Stimulated activated CD8-positive, alpha-beta memory T cell treated with anti-CD3 and anti-CD28 coated beads, Interleukin-7, amount 100 ng/mL, for 24 hours (primary cell): ENCODE measurements at places on chromosomes 3 and 15.

DNA sequence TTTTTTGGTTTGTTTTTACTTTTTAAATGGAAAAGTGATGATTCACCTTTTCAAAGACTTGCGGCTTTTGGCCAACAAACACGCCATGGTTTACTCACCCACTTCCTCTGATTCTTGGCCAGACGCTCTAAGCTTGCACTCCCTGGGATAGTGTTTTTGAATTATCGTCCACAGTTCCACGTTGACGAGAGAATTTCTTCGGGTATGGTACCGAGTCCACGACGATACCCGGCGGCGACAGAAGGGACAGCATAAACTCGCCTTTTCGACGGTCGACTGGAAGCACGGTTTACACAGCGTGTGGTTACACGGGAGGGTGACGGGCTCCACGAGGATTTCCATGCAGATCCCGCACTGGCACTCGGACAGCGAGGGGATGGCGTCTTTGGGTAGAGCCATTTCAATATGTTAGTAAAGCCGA is 783 bp downstream of the RNF168 start:
- no peak for DNase-seq

GRCh38 chr3:148943506-148944205 is 47.7 kb upstream of the GYG1 start:
- DNase-seq: no peak

GRCh38 chr3:93843981-93844380 is 129.7 kb downstream of the PROS1 start:
- no peak for DNase-seq

DNA sequence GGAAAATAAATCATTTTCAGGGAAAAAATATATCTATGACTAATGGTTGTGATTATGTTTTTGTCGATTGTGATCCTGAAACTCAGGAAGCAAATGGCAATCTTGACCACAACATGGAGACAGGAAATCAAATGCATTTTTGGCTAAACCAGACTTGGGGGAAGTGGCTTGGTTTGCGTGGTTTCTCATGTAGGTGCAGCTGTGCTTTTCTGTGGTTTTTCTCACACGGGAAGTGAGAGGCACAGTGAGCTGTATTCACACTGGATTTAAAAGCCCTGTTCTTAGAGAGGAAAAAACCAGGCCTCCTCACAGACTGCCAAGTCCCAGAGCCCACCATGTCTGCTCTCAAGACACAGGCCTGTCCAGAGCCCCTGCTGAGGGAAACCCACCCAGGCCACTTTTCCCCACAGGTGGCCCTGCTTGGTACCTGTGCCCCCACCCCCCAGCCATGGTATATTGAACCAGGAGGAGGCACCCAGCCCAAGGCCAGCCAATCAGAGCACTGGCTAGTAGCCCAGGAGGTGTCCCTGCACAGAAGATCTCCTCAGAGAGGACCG is 46.1 kb downstream of the BTD start:
- no peak for DNase-seq

- DNase-seq: no peak
Observed at GRCh38 chr15:53400986-53401385, 358.5 kb downstream of the WDR72 start.

GRCh38 chr3:171172070-171172469 is 145.6 kb upstream of the SLC2A2 start:
- DNase-seq: peak; percentile 5

GRCh38 chr3:29283231-29284119 is 2.6 kb downstream of the RBMS3 start:
- DNase-seq: no peak

- DNase-seq: no peak
Observed at GRCh38 chr3:78201091-78201490, 1161.2 kb downstream of the ROBO2 start.

- no peak for DNase-seq
Observed at GRCh38 chr3:167918686-167919085, 177.0 kb downstream of the GOLIM4 start.

- no peak for DNase-seq
Observed at GRCh38 chr3:138127636-138128365, 4.4 kb downstream of the A4GNT start.

DNA sequence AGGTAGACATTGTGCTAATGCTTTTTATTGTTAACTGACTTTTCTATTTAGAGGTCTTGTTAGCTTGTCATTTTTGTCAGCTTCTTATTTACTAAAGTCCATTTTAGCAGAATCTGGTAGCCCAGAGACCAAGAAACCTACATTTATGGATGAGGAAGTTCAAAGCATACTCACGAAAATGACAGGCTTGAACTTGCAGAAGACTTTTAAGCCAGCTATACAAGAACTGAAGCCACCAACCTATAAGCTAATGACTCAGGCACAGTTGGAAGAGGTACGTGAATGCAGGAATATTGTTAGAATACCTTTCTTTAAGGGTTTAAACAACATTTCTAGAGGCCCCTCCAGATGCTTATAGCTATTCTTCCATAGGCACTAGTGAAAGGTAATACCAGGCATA is 3.0 kb downstream of the MRPS22 start:
- DNase-seq: no peak

DNA sequence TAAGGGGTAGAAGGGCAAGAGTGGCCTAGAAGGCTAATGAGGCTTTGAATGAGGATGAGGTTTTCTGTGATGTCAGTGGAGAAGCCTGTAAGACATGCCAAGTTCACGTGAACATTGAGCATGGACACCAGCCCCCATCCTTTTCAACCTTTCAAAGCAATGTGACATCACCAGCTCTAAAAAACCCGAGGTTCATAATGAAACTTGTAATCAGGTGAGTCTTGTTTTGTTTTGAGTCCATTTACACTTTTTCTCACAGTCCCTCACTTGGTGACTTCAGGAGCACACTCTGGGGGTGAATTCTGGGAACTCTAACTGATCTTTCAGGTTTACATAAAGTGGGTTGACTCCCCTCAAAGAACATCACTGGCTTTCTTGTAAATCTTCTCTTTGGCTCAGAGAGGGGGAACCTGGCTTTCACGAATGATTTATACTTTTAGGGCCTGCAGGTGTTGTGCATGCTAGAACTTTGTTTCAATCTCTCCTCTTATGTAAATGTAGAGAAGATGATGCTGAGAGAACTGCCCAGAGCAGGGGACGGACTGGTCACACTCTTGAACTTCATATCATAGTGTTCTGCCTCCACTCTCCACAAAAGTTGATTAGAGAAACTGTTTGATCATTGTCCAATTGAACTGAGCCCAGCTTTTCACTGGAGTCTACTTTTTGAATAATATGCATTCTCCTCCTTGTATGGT is 224.7 kb upstream of the SATB1 start:
- DNase-seq: no peak

- no peak for DNase-seq
Observed at GRCh38 chr3:165103616-165104015, 25.3 kb upstream of the SI start.

DNA sequence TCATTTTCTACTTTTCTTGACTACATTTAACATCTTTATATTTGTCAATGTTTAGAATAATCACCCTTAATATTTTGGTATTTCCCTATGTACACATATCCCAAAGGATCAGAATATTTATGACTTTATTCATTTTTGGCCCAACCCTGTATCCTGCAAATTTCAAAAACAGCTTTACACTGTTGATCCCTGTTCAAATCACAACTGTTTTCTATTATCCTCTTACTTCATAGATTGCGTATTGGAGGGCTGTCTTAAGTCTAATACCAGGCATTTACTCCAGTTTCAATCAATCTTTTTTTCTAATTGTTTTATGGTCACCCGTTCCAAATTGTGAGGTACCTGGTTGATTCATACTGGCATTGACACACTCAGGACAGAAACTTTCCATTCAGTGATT is 107.9 kb downstream of the RPL22L1 start:
- DNase-seq: no peak

GRCh38 chr3:175741951-175742350 is 882.8 kb downstream of the NAALADL2 start:
- DNase-seq: no peak

DNA sequence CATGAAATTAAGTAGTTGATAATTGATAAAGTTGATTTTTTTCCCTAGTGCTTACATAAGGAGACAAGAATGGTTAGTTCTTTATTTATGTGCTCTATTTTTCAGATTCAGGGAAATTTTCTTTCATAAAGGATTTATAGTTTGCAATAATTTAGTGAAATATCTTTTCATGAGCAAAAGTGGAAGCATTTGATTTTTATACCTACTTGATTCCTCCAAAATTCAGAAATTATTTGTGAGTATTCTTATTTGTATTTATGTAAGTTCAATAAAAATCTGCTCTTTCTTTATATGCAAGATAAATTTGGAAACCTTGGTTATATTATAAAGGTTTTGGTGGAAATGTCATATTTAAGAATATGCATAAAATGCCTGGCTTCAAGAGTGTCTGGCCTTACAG is 14.7 kb upstream of the SLCO2A1 start:
- no peak for DNase-seq
